ENCODE measurements at places on chromosomes 2 and 18.

DNA sequence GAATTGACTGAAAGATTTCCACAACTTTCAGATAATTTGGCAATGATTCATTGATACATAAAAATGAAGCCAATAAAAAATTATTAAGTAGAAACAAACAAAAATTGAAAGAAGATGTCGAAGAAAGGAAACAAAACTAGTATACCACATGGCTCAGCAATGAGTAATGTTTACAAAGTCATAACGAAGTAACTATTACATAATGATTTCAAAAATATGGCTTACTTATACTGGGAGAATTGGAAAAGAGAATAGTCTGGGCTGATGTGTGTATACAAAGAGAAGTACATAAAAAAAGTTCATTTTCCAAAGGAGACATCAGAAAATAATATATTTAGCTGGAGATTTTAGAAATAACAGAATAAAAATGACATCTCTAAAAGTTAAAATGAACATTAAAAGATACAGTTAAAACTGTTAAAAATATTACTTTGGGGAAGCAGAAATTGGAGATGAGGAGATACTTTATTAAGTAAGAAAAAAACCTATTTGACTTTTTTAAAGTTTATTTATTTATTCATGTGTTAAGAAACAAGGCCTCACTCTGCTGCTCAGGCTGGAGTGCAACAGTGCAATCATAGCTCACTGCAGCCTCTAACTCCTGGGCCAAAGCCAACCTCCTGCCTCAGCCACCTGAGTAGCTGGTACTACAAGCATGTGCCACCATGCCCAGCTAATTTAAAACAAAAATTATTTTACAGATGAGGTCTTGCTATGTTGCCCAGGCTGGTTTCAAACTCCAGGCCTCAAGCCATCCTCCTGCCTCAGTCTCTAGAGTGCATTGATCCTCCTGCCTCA lies 409.7 kb upstream of the PIK3C3 start:
- DNase-seq: no peak

- DNase-seq: no peak
Observed at GRCh38 chr2:47402555-47402804, 476 bp upstream of the MSH2 start.

- no peak for DNase-seq
Observed at GRCh38 chr18:6368017-6368416, 46.7 kb downstream of the L3MBTL4 start.

DNA sequence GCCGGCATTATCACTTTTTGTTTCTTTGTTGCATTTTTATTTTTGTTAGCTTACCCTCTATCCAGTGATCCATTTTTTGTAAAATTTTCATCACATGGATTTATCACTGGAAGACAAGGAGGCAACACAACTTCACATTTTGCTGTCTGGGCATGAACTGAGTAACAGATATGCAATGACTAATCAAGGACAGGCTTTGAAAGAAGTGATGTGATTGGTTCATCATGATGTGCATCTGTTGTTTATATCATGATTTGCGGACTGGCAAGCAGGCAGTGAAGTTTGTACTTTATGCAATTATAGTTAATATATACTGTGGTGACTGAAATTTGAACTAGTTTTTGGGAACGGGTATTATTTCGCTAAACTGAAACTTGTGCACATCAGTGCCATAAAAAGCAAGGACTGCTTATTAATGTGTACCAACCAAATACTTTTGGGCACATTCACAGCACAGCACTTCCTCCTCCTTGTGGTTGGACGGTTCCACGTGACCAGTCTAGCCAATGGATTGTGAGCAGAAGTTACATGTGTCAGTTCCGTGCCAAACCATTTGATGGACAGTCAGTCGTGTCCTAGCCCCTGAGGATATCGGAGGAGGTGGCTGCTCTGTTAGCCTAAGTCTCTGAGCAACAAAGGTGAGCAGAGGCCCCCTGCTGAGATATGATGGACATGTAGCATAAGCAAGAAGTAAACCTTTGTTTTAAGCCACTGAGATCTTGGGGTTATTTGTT lies 201.4 kb upstream of the SIX2 start:
- DNase-seq: no peak

DNA sequence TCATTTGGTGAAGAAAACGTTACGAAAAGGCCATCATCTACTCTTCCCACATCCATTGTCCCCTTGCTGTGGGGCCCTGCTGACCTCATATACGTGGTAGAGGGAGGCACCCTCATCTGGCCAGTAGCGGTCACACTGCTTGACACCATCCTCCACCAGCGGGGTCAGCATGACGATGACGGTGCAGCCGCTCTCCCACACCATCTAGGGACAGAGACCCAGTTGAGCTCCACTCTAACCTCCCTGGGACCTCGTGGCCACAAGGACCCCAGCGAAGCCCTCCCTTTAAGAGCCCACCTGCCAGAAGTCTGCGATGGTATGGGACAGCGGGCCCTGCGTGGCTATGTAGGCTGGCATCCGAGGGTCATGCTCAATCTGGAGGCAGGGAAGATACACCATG lies 13.1 kb downstream of the PTPRN start:
- DNase-seq: no peak

All from femur (tissue), 1 donor.